ENCODE measurements at places on chromosomes 13 and 19.

DNA sequence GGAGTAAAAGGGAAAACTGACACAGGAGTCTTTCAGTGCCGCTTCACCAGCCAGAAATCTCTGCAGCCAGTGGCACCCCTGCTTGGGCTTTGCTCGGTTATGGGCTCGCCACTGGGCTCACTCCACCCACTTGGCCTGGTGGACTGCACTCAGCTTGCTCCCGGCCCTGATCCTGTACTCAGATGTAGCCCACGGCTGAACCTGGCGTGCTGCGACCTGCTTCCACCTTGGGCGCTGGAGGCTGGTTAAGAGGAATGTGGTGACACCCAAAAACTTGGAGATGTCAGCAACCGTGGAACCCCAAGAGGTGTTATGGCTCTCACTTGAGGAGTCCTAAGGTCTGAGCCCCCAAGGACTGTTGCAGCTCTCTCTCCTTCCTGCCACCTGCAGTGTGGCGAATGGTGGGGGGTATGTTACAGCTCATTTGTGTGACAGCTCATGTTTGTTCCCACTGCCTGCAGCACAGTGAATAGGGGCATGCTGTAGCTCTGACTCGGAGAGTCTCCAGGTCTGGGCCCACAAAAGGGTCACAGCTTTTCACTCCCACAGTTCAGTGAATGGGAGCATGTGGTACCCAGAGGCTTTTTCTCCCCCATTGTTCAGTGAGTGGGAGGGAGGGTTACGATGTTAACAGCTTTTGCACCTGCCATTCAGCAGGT is 1124.5 kb upstream of the ATXN8OS start:
- no peak for DNase-seq

DNA sequence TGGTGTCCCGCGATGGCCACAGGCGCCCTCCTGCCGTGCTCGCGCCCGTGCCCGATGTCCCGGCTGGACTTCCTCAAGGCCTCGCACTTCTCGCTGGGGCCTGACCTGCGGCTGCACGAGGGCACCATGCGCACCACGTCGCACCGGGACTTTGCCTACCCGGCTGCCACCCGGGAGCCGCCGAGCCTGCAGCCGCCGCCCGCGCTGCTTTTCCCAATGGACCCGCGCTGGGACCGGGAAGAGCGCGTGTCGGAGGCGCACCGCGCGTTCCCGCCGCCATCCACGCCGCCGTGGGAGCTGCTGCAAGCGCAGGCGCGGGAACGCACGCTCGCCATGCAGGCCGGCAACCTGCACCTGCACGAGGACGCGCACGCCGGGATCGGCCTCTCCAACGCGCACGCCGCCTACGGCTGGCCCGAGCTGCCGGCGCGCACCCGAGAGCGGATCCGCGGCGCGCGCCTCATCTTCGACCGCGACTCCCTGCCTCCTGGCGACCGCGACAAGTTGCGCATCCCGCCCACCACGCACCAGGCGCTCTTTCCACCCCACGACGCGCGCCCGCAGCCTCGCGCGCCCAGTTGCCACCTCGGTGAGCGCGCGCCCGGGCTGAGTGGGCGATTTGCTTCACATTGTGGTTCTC is 12.1 kb upstream of the PEX11G start:
- peak; percentile 83 for DNase-seq

- DNase-seq = peak; percentile 69
These were observed 513 bp downstream of the MIER2 start for GRCh38 chr19:343941-344624.

GRCh38 chr13:68254151-68254550 is 1024.0 kb upstream of the PCDH9 start:
- no peak for DNase-seq

DNA sequence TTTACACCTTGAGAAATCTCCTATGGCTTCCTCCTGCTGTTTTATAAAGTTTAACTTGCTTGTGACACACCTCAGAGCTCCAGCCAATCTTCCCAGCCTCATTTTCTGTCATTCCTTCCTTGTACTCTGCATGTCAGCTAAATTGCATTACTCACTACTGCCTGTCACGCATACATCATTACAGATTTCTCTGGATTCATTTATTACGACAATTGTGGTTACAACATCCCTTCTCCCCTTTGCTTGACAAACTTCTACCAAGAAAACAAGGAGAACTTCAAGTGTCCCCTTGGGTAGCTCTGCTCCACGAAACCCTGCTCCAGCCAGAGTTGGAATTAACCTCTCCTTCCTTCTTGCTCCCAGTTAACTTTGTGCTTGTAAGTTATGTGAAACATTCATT is 22.0 kb upstream of the GPR18 start:
- no peak for DNase-seq

- peak; percentile 86 for DNase-seq
These were observed 36.5 kb upstream of the ZNF527 start for GRCh38 chr19:37334179-37335071.

DNA sequence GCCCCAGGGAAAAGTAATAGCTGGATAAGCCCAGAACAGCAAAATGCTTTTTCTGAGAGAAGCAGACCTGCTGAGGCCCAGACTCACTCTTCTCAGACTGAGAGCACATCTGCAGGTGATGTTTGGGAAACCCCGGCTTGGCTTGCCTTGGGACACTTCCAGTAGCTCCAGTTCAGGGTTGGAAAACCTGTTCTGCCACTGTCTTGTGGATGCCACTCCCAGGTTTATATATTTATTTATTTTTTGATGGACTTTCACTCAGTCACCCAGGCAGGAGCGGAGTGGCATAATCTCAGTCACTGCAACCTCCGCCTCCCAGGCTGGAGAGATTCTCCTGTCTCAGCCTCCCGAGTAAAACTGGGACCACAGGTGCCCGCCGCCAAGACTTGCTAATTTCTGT is 8.0 kb upstream of the SMARCA4 start:
- no peak for DNase-seq

DNA sequence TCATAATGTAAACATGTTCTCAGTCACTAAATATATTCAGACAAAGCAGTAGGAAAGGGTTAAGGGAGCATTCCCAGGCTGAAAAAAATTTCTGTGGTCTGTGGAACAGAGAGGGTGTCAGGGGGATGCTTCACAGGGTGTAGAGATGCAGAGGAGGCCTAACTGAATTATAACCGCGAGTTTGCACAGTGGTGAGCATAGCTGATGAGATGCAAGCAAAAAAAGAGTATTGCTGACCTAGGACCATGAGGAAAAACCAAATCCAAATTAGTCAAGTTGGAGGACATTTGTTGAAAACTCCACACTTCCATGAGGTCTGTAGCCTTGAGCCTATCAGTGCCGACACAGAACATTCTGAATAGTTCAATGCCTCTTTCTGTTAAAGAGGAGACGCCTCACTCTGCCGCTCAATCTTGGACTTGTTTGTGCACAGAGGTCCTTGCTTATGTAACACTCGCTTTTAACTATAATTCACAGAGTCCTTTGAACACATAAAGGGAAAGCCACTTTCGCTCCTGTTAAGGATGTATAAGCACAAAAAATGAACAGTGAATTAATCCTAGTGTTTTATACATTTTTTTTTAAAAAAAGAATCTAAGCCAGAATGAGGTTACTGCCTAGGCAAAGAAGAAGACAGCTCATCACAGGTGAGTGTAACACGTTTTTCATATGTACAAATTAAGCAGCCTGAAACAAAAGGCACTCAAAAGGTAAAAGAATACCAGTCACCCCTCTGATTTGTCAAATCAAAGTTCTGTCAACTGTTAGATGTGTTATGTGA is 25.8 kb upstream of the INTS6 start:
- DNase-seq = no peak

GRCh38 chr13:97395447-97396136 is 38.4 kb upstream of the RAP2A start:
- DNase-seq = no peak

DNA sequence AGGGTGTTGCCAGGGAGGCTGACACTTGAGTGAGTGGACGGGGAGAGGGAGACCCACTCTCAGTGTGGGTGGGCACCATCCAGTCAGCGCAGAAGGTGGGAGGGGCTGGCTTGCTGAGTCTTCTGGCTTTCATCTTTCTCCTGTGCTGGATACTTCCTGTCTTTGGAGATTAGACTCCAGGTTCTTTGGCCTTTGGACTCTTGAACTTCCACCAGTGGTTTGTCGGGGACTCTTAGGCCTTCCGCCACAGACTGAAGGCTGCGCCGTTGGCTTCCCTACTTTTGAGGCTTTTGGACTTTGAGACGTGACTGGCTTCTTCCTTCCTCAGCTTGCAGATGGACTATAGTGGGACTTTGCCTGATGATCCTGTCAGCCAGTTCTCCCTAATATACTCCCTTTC is 4.3 kb upstream of the LENG8 start:
- DNase-seq = no peak

- no peak for DNase-seq
These were observed 1404.5 kb upstream of the SPRY2 start for GRCh38 chr13:81745391-81745790.

DNA sequence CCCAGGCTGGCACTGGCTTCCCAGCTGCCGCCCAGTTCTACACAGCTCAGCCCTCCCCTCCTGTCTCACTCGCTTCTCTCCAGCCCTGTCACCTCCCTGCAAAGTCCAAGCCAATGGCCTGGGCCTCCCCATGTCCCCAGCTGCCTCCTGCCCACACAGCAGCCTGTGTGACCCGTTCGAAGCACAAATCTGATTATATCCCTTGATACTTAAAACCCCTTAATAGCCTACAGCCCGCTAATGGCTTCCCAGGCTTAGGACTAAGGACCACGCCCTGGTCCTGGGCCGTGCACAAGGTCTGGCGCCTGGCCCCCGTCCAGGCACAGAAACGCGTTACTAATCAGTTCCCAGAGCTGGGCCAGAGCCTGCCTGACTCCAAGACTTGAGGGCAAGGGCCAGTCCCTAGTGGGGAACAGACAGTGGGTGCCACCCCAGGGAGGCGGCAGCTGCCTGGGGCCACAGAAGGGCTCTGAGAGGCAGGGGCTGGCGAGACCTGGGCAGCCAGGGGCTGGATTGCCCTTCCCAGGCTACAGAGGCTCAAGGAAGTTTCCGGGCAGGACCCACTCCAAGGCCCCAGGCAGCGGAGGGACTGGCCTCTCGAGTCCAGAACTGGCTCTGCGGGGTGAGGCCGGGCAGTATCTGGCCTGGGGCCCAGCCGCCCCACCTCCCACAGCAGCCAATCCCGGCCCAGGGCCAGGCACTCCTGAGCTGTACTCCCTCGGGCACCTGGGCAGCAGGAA is 10.4 kb downstream of the XAB2 start:
- DNase-seq = no peak

- DNase-seq = no peak
These were observed 211.2 kb downstream of the TSHZ3 start for GRCh38 chr19:31138077-31138476.

DNA sequence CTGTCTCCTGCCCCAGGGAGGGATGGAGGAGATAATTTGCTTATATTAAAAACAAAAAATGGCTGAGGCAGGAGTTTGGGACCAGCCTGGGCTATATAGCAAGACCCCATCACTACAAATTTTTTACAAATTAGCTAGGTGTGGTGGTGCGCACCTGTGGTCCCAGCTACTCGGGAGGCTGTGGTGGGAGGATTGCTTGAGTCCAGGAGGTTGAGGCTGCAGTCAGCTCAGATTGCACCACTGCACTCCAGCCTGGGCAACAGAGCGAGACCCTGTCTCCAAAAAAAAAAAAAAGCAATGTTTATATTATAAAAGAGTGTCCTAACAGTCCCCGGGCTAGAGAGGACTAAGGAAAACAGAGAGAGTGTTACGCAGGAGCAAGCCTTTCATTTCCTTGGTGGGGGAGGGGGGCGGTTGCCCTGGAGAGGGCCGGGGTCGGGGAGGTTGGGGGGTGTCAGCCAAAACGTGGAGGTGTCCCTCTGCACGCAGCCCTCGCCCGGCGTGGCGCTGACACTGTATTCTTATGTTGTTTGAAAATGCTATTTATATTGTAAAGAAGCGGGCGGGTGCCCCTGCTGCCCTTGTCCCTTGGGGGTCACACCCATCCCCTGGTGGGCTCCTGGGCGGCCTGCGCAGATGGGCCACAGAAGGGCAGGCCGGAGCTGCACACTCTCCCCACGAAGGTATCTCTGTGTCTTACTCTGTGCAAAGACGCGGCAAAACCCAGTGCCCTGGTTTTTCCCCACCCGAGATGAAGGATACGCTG is 184.0 kb downstream of the KDM4B start:
- DNase-seq = no peak

DNA sequence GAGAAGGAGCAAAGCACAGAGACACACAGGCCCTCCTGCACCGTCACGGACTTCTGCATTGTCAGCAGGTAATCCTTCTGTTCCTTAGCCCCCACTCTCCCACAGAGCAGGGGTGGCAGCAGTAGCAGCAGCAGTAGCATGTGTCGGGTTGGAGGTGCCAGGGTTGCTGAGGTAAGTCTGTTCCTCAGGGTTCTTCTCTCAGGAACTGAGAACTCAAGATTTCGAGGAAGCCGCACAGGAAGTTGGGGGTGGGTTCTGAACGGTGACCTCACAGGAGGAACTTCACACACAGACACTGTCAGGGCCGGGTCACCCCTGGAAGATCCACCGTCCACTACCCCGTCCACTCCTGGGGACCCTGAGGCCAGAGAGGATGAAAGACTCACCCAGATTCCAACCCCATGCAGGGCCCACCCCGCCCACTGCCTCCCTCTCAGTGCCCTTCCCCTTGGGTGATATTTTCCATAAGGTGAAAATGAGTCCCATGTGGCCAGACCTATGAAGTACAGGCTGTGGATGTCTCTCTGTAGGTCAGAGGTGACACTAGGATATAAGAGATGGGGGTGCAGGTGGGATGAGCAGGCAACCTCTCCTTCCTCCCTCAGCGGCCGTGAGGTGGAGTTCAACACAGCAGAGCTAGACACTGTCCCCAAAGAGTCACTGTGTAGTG is at the start of gene SIGLEC12:
TSS of gene SIGLEC12 (minus strand) at position 207 of the 670 bp plus-strand sequence. CDS start at position 140, 67 bp downstream.
- no peak for DNase-seq

DNA sequence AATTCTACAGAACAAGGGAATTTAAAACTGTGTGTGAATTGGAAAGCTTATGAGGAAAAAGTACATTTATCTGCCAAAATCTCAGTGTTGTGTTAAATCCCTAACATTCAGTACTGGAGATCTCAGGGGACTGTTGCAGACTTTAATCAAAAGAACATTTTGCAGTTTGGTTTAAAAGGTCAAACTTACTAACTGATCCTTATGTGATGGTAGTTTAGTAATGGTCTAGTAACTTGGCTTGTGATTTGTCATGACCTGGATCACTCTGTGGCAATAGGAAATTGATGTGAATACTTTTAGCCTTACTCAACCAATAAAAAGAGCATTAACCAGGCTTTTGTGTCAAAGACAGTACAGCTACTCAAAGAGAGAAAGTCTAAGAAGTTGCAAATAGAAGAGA is 862.1 kb upstream of the MIR17HG start:
- no peak for DNase-seq

GRCh38 chr19:19579533-19580361 is 38.7 kb downstream of the PBX4 start:
- no peak for DNase-seq

DNA sequence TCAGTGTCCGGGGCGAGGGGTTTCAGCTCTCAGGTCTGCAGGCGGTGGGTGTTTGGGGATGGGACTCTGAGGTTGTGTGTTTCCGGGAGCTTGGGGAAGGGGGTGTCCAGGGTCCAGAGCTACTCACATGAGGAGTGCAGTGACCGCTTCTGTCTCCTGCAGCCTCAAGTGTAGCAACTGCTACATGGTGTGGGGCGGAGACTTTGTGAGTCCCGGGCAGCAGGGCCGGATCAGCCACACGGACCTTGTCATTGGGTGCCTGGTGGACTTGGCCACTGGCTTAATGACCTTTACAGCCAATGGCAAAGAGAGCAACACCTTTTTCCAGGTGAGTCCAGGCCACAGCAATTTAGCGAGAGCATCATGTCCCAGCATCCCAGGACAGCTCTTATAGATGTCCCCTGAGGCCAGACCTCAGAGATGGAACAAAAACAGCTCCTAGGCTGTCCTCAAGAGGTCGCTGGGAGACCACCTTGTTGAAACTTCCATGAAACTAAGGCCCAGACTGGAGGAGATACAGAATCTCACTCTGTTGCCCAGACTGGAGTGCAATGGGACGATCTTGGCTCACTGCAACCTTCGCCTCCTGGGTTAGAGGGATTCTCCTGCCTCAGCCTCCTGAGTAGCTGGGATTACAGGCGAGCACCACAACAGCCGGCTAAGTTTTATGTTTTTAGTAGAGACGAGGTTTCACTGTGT is 44.9 kb downstream of the RYR1 start:
- DNase-seq = no peak

All from nephron progenitor cell (in vitro differentiated cells).